KBM-7 (cell line): ENCODE measurements at places on chromosomes 2 and 18.

- DNase-seq, result no peak
Measured at GRCh38 chr18:35620765-35621164, 39.2 kb downstream of the GALNT1 start.

DNA sequence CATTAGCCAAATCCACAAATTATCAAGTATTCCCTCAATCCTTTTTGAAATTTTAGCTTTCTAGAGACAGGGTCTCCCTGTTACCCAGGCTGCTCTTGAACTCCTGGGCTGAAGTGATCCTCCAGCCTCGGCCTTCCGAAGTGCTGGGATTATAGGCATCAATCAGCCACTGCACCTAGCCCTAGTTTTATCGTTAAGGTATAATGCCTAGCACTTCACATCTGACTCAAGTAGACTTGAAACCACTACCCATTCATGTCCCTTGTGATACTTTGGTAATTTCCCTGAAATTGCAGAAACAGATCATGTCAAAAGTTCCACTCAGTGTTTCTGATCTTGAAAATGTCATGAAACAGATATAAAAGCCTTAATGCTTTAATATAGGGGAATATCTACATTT is 26.3 kb downstream of the MEX3C start:
- no peak for DNase-seq

GRCh38 chr2:102111823-102112222 is 30.7 kb upstream of the IL1R1 start:
- no peak for DNase-seq

GRCh38 chr2:86031151-86031550 is 74.5 kb downstream of the POLR1A start:
- no peak for DNase-seq

- no peak for DNase-seq
Measured at GRCh38 chr2:48232351-48232750, 297.6 kb upstream of the STON1 start.

DNA sequence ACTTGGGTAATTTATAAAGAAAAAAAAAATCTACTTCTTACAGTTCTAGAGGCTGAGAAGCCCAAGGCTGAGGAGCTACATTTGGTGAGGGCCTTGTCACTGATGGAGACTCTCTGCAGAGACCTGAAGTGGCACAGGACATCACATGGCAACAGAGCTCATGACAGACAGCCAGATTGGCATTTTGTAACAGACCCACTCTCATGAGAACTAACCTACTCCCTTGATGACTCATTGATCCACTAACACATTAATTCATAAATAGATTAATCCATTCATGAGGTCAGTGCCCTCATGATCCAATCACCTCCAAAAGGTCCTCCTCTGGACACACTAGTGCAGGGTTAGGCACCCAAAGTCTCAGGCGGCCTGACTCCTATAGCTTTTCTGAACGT is 318.4 kb downstream of the GULP1 start:
- no peak for DNase-seq

DNA sequence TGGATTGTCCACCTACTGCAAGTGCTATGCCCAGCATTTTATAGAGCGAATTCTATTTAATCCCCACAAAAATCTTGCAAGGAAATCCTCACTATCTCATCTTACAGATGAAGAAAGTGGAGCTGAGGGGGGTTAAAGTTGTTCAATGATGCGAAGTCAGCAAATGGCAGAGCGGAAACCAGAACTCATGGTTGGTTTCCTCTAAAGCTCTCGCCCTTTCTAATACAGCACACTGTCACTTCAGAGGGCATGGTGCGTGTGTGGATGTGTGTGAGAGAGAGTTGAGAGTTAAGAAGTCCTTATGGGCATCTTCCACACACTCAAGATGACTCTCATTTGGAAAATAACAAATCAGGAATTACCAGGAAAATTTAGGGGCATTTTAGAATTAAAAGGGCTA is 78.4 kb downstream of the TGFA start:
- DNase-seq, result peak; percentile 72

DNA sequence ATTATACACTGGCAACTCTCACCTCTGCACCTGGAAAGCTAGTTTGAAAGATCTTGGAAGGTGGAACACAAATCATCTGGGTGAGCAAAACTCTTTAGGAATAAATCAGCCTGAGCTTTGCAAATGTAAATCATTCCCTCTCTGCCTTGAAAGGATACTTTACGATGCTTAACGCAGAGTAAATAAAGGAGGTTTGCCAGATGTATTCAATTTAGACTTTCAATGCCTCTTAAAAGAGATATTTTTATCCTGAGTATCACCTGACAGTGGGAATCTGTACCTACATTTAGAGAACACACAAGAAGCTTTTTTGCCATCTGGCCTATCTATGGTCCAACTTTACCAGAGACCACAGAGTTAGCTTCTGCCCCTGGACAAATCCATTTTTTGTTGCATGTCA is 983.2 kb upstream of the CDH2 start:
- no peak for DNase-seq

DNA sequence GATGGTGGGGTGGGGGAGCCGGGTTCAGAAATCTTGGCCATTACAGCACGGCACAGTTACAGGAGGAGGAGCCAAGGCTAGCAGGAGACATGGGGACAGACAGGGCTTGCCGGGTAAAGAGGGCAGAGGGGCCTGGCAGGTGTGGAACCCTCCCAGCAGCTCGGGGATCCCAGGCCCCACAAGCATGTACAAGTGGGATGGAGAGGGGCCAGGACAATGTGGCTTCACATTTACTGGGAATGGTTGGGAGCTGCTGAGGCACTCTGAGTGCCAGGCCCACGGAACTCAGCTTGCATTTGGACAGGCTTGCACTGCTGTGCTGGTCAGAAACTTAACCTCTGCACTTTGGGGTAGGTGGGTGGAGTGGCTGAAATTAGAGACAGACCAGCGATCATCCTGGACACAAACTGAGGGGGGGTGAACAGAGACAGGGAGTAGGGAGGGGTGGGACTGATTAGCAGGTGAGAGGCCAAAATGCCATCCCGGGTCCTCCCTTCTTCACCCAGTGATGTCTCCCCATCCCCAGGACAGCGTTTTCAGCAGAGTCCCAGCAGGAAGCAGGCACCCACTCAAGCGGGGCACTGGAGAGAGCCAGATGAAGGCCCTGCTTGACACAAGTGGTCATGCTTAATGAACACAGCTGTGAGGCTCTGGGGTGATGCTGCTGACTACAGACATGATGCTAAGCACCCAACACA is 9.6 kb downstream of the PER2 start:
- DNase-seq, result no peak

DNA sequence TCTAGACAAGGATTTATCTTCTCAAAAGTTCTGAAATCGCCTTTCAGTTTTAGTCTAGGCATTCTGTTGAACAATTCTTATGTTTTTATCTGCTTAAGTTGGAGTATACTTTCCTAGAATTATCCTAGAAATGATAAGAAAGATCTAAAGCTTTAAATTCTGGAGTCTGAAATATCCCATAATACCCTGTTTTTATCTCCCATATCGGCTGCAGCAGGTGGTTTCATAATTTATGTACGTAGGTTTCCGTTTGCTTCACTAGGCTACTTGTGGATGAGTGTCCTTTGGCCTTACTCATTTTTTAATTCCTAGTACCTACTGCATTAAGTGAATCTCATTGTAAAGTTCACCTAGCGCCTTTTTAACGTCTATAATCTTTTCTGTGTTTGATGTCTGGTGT is 58.5 kb upstream of the MGAT5 start:
- DNase-seq, result no peak

GRCh38 chr18:44859751-44860439 is 179.2 kb downstream of the SETBP1 start:
- no peak for DNase-seq

DNA sequence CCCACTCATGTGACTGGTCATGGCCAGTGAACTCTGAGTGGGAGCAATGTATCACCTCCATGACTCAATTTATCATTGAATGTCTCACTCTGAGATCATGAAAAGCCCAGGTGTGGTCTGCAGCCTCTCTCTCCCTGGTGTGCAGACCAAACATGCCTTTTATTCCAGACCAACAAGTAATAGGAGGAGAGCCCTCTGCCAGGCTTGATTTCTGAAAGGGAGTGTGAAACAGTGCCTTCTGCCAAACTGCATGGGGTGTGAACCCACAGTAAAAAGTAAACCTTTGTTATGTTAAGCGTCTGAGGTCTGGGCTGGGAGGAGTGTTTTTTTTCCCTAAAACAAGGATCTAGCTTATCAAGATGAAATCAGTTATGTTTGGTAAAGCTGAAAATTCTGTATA is 601.2 kb downstream of the ADCYAP1 start:
- no peak for DNase-seq

DNA sequence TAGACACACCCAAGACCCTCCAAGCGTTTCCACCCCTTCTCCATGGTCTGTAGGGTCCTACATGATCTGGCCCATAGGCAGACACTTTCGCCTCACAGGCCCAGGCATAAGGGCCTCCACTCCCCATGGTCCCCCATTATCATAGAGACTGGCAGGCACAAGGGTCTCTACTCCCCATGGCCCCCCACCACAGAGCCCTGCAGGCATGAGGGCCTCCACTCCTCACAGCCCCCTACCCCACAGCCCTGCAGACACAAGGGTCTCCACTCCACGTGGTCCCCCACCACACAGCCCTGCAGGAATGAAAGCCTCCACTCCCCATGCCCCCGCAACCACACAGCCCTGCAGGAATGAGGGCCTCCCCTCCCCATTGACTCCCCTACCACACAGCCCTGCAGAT is 159.7 kb upstream of the AGAP1 start:
- no peak for DNase-seq
